GM12864 (cell line): ENCODE measurements at places on chromosomes 16 and 17.

DNA sequence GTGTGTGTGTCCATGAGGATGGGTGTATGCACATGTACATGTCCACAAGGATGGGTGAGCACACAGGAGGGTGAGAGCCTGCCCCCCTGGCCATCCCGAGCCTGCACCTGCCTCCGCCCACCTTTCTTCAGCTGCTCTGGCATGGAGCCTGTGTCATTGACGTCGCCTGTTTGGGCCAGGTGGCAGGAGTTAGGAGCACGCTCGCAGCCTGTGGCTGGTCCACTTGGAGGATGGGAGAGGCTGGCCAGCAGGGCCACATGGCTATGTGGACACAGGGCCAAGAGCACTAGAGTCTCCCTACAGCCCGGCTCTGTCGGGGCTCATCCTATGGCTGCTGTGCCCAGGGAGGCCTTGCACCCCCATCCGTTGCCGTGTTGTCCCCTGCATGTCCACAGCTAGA, 21.4 kb downstream of the BAHCC1 start:
- DNase-seq, result no peak

- DNase-seq, result no peak
These were observed 127.0 kb upstream of the CIBAR2 start for GRCh38 chr16:85239239-85239638.

- DNase-seq, result no peak
These were observed 54.7 kb downstream of the HS3ST2 start for GRCh38 chr16:22868593-22869224.

DNA sequence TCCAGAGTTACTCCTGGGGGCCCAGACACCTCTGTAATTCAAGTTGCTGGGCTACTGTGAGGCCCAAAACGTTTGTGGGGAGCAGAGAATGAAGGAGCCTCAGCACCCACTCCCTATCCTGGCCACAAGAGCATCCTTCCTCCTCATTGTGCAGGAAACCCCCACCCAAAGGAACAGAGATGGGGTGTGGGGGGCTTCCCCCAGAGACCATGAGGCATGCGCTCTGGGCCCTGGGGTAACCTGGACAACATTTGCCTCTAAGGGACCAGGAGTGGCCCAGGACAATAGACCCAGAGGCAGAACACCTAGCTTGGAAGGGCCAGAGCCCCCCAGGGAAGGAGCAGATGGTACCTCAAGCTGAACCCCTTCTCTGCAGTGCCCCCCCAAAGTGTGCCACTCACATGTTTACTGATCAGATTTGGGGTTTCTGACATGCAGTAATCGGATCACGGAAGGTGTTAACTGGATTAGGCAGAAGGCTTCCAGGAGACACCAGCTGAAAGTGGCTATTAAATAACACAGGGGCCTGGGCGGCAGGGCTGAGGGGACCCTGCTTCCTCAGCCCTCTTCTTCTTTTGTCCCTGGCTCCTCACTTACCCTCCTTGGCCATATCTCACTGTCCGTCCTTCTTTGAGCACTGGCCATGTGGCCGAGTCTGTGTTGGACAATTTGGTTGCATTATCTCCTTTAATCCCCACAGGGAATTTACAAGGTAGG, 50.8 kb downstream of the SDK2 start:
- DNase-seq, result no peak
